ENCODE measurements at places on chromosomes 13 and 19.

DNA sequence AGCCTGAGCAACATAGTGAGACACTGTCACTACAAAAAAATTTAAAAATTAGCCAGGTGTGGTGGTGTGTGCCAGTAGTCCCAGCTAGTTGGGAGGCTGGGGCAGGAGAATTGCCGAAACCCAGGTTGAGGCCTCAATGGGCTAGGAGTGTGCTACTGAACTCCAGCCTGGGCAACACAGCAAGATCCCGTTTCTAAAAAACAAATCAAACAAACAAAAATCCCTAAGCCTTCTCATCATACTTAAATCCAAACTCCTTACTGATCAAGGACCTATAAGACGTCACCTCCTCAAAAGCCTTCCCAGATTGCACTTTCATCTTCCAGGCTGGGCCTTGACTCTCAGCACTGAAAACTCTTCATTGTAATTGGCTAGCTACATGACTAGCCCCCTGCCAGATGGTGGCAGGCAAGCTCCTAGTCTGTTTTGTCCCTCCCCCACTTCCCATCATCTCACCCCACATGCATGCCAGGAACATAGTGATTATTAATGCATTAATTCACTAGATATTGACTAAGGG is 17.5 kb upstream of the NANOS3 start:
- no peak for DNase-seq

- no peak for DNase-seq
Measured at GRCh38 chr13:98201984-98202383, 24.9 kb upstream of the RNF113B start.

DNA sequence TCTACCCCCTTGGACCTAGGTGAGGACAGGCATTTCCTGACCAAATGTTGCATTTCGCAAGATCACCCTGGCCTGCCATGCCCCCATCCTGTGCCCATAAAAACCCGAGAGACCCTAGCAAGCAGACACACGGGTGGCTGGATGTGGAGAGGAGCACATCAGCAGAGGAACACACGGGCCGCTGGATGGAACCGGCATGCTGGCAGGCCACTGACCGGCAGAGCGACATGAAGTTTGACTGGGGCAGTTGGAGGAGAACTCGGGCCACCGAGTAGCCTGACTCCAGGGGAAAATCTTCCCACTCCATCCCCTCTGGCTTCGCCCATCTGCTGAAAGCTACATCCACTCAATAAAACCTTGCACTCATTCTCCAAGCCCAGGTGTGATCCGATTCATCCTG is 329.3 kb downstream of the FGF9 start:
- DNase-seq: no peak

GRCh38 chr13:48879432-48879831 is 96.3 kb upstream of the FNDC3A start:
- DNase-seq: no peak

GRCh38 chr13:77545626-77546412 is 10.3 kb downstream of the SCEL start:
- no peak for DNase-seq

- no peak for DNase-seq
Measured at GRCh38 chr13:38900188-38900587, 90.4 kb downstream of the STOML3 start.

DNA sequence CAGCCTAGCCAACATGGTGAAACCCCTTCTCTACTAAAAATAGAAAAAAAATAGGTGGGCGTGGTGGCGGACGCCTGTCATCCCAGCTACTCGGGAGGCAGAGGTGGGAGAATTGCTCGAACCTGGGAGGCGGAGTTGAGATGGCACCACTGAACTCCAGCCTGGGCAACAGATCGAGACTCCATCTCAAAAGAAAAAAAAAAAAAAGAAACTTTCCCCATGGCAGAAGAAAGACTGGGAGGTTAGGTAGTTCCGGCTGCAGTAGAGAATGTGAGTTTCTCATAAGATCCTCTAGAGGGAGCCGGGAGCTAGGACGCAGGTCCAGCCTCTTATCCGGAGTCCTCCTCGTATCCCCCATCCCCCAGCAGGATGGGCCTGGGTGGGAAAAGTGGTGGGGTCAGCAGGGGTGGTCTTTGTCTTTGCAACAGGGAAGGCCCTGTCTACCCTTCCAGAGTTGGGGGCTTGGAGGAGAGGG is 13.2 kb upstream of the CREB3L3 start:
- no peak for DNase-seq

GRCh38 chr13:93341517-93341916 is 114.9 kb downstream of the GPC6 start:
- DNase-seq: no peak

DNA sequence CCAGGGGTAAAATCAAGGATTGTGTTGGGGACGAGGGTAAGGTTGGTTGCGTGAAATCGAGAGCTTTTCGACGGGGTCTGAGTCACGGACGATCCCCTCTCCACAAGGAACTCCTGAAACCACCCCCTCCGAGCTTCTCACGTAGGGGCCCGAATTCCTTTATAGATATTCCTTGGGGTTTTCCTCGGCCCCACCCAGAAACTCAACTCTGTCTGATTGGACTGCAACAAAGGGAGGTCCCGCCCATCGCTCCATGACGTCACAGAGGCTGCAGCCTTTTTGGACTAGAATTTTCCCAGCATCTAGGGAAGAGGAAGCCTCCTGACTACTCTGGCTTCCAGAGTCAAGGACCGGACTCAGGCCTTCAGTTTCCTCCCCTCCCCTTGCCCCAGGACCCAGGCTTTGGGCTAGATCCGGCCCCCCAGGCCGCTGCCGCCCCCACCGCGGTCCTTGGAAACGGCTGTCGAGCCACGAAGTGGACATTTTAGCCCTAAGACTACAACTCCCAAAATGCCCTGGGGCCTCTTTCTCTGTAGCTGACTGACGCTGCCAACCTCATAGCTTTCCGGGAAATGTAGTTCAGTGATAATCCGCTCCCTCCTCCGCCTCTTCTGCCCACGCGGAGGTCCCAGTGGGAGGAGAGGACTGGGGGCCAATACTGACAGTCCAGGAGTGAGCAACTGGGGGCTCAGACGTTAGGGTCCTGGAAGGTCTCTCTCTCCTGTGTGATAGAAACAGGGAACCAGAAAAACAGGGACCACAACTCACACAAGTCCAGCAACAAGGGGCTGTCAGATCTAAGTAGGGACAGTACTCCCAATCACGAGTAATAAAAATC is at the start of gene IZUMO1:
IZUMO1 (minus strand) TSS at position 172 of the 838 bp plus-strand sequence. CDS start 1,050 bp downstream, outside the sequence.
- DNase-seq: no peak

DNA sequence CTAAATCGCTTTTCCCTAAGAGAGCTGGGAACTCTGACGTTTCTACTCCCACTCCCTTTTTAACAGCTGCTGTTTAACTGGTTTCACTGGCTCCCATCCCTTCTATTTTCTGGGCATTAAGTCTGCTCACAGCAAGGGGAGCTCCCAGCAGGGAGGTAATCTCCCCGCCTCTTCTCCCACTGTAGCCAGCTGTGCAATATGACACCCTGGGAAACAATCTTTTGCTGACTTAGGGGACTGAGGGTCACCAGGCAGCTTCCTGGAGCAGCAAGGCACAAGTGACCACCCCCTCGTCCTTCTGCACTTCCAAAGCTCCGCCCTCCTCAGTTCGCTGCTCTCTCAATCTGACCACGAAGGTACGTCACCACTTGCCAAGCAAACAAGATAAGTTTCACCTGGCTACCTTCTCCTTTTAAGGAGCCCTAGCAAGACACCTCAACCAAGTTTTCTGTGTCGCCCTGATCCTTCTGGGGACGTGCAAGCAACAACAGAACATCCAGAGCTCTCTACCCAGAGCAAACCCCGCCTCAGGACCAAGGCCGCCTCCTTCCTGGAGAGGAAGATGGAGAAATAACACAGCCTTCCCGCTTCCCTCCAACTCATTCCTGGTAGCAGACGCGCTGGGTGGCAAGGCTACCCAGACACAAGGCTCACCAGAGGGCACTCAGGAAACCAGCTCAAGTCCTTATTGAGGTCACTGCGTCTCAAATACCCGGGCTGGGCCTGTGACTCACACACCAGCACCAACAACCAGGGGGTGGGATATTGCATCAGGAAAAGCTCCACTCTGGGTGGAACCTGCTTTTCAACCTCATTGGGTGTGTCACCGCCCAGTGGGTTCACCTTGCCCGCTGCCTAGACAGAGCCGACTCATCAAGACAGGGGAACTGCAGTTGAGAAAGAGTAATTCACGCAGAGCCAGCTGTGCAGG is 92.4 kb downstream of the STK24 start:
- DNase-seq: peak; percentile 51

- DNase-seq: no peak
Measured at GRCh38 chr13:73924607-73925006, 209.6 kb downstream of the KLF12 start.

DNA sequence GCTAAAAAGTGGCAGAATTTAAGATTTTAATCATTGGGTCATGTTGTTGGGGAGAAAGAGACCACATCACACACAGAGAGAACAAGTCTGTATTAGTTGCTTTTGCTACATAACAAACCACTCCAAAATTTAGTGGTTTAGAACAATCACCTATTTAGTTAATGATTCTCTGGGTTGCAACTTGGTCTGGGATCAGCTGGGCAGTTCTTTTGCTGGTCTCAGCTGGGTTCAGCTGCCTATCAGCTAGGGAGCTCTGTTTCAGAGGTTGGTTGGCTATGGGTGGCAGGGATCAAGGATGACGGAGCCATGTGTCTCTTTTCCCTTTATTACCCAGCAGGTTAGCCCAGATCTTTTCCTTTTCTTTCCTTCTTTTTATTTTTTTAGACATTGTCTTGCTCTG is 8.9 kb downstream of the PINLYP start:
- no peak for DNase-seq

DNA sequence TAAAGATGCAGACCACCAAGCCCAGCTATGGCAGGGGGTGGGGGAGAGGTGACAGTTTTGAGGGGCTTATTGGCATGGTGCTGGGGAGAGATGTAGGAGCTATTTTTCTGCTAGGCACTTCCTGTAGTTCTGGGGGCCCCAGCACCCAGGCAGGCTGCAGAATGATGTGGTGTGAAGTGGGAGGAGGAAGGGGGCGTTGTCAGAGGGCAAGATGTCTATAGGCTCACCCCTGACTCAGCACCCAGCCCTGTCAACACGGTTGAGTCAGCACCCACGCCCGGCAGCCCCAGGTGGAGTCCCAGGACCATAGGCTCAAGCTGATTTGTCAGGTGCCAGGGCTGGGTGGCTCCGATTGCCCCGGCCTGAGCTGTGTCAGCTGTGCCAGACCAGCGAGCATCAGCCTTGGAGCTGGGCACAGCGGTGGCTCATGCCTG is 5.8 kb downstream of the KLF2 start:
- peak; percentile 94 for DNase-seq

DNA sequence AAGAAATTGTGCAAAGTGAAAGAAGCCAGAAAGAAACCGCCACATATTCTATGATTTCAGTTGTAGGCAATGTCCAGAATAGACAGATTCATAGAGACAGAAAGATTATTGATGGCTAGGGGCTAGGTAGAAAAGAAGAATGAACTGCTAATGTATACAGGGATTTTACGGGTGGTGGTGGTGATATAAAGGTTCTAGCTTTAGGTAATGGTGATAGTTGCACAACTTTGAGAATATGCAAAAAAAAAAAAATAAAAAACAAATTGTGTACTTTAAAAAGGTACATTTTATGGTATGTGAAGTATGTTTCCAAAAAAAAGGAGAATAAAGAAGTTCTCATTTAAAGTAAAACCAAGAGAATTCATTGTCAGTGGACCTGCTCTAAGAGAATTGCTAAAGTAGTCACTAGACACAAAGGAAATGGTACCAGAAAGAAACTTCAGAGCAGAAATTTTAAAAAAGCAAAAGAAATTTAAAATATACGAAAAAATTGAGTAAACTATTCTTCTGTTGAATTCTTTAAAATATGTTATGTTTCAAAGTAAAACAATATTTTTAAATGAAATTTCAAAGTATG is 680.1 kb downstream of the UQCRFS1 start:
- DNase-seq: no peak

DNA sequence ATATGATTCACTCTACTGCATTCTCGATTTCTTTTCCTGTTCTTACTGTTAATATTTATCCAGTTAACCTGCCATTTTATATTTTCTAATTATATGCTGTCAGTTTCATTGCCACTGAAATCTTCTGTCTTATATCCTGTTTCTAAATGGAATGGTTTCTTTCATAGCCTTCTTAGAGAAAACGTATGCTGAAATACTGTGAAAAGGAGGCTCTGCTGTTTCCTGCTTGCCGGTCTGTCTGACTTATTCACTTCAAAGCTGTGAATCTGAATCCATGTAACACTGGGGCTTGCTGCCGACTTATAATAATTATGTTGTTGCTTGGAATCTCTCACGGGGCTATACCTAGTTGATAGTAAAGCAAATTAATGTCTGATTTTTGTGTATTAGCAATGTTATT is 80.0 kb downstream of the GPR12 start:
- no peak for DNase-seq

- DNase-seq: peak; percentile 5
Measured at GRCh38 chr13:29707876-29708543, 112.5 kb upstream of the SLC7A1 start.

- no peak for DNase-seq
Measured at GRCh38 chr19:1651568-1652291, 685 bp downstream of the TCF3 start.

DNA sequence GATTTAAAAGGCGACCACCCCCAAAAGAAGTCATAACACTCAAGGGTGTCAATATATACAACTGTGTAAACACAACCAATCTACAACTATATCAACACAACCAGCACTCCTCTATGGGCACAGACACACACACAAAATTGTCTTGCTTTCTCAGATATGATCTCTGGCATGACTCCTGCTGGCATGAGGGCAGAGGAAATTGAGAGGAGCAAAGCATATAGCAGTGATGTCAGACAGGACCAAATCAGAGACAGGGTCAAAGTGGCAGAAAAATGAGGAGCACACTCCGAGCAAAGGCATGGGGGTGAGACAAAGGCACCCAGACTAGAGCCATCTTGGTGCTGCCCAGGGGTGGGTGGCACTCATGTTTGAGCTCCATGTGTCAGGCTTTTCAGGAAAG is 9.6 kb downstream of the IRGQ start:
- no peak for DNase-seq

- no peak for DNase-seq
Measured at GRCh38 chr13:32117001-32117400, 85.4 kb downstream of the FRY start.

- no peak for DNase-seq
Measured at GRCh38 chr13:89828506-89828905, 1519.0 kb upstream of the MIR17HG start.

DNA sequence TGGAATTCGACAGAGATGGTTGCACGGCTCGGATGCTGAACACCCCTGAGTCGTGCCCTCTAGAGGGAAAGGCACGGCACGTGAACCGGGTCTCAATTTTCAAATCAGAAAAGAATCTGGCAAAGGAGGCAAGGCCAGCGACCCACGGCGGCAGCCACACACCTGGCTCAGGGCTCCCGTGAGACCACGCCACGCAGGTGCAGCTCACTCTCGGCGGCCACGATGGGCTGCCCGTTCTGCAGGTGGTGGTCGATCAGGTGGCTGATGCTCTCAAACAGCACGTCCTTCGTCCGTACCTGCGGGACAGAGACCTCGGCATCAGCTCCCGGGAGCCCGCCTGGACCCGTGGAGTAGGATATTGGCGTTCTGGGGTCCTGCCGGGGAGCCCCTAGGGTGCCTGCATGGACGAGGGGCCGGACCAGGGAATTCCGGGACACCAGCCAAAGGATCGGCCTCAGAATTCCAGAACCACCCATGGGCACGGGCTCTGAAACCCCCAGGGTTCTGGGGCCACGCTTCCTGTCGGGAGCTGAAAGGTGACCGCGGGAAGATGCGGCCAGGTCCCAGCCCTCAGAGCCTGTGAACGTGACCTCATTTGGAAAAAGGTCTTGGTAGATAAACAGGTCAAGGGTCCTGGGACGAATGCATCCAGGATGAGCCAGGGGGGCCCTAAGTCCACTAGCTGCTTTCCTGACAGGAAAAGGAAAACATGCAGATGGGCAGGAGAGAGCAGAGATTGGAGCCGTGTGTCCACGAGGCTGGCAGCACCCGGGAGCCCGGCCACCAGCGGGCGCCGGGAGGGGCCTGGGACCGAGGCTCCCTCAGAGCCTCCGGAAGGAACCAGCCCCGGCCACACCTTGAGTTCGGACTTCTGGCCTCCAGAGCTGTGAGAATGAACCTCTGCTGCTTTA is 10.1 kb upstream of the C2CD4C start:
- DNase-seq: no peak

Data from activated CD8-positive, alpha-beta memory T cell treated with anti-CD3 and anti-CD28 coated beads for 4 hours (primary cell).